ENCODE measurements at places on chromosomes 13 and 19.

GRCh38 chr13:30982506-30982905 is 50.0 kb downstream of the TEX26 start:
- no peak for DNase-seq

DNA sequence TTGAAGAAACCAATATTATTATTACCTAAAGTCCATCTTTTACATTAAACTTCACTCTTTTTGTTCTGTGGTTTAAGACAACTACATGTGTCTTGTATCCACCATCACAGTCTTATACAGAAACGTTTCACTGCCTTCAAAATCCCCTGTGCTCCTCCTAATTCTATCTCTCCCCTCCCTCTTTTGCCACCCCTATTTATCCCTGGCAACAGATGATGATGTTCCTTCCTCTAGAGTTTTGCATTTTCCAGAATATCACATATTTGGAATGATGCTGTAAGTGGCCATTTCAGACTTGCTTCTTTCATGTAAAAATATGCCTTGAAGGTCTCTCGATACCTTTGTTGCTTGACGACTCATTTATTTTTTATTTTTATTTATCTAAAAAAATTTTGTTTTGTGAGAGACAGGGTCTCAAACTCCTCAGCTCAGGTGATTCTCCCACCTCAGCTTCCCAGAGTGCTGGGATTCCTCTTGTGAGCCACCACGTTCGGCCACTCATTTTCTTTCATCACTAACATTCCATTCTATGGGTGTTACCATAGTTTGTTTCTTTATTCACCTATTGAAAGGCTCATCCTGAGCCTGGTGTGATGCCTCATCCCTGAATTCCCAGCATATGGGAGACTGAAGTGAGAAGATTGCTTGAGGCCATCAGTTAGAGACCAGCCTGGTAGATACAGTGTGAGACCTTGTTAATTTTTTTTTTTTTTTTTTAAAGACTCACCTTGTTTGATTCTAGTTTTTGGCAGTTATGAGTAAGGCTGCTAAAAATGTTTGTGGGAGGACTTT is 8.4 kb downstream of the ZNF763 start:
- no peak for DNase-seq

- no peak for DNase-seq
Measured at GRCh38 chr19:43735957-43736356, 18.8 kb downstream of the SMG9 start.

- DNase-seq, result no peak
Measured at GRCh38 chr19:15180451-15181390, 20.1 kb downstream of the NOTCH3 start.

GRCh38 chr19:4130744-4131438 is 7.0 kb upstream of the MAP2K2 start:
- DNase-seq, result peak; percentile 31

DNA sequence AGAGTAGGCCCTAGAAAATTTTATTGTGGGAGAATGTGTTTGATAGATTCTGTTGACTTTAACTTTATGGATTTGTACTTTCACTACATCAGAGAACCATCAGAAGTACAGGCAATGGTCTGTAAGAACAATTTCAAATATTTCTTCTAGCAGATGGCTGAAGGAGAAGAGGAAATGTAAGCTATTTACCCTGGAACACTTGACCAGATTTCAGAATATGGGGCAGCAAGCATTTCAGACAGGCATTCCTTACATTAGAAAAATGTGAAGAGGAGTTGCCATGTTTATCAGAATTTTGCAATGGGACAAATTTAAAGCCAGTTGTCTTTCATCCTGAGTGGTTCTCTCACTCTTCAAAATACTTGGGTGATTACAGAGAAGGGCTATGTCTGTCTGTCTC is 7.5 kb downstream of the FRY start:
- DNase-seq, result peak; percentile 62

- DNase-seq, result no peak
Measured at GRCh38 chr13:76808927-76809326, 77.3 kb downstream of the KCTD12 start.

DNA sequence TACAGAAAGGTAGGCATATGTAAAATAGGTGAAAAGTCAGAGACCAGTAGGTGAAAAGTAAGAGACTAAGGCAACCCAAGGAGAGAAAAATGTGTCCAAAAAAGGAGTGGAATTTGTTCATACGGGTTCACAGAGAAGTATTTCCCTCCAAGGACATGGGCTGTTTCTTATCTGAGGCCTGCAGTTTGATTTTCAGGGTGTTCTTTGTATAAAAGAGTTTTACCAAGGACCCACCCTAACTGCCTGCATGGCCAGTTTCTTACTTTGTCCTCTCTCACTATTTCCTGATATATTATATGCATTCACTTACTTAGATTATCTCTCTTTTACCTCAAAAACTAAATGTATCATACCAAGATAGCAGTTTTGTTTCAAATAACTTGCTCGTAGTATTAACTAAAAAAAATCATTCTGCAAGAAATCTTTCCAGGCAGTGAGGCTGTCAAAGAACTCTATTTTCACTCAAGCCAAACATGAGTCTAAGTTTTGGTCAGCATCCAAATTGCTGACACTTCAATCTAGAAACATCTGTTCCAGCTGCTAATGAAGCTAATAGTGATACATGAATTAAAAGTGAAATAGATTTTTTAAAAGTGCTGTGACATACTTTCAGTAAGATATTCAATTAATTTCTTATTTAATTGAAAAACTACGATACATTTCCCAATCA is 141.4 kb upstream of the SGCG start:
- DNase-seq, result no peak

DNA sequence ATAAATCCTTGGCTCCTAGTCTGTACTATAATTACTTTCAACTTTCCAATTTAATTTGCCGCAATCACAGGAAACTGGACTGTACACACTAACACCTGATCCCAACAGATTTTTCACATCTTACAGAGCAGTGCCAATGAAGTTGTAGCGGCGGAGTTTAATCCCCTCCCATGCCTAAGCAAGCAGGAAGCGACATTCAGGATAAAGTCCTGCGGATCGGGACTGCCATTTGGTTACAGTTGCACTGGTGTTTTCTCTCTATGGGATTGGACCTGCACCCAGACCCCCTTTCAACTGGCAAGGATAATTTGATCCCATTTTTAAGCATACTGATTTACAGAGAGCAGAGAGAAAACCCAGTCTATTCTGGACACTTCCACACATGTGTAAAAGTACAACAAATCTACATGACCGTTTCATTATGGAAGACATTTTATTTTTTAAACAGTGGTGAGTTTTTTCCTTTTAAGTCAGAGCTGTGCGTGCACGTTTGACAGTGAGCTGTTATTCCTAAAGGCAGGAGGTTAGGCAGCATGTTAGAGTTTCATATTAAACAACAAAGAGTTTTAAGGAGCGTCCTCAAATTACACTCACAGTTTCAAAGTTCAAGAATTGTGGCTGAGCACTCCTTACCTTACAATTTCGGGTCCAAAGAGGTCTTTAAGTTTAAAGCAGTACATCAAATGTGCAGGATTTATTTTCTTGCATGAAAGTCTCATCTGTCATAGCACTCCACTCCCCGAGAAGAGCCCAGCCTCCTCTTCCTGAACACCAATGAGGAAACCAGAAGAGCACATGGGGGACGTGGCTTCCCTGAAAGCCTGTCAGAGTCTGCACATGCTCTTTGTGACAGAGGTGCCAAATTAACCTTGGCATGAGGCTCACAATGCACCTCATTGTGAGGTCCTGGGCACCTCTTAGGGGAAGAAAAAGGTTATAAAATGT is 141.6 kb upstream of the RFC3 start:
- peak; percentile 34 for DNase-seq

GRCh38 chr19:8684001-8684902 is 14.3 kb downstream of the ACTL9 start:
- no peak for DNase-seq

DNA sequence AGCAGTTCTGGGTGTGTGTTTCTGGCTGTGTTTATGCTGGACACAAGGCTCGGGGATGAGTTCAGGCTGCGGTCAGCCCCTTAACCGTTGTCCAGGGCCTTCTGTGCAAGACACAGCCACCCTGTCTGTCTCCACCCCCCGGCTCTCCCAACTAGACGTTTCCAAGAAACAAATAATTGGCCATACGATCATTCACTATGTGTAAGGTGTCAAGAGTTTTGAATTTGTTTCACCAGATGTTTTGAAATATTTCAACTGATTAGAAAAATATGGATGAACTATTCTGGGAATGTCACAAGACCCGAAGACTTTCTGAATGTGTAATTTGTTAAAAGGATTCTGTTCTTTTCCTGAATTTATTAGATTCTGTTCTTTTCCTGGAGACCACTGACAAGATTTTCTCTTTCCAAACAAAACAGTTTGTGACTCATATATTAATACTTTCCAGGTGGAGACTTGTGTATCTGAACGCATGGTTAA is 318.2 kb downstream of the MYO16 start:
- DNase-seq, result peak; percentile 92

DNA sequence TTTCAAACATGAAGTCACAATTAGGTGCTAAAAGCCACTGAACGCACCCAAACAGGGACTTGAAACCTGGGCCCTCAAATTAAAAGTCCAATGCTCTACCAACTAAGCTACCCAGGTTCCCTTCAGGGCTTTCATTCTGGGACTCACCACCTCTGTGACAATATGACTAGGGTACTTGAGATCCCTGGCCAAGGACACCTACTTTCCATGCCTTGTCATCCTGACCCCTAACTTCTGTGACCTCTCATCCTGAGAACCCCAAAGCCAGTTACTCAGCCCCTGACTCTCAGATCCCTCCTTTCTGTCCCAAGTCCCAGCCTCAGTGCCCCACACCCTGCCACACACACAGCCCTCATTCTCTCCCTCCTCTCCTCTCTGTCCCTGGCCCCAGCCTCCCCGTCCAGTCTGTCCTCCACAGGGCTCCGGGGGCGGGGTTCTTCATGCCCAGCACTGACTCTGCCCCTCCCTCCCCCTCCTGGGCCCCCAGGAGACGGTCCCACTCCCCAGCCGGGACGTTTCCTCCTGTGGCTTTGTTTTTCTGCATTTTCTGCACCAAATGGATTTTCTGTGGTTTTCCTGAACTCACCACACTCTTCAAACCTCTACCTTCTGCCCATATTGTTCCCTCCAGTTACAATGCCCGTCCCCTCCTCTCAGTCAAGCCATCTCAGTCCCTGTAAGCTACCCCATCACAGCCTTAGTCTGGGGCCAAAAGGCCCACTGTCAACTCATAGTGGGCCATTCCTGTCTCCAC is 7.0 kb downstream of the RCN3 start:
- no peak for DNase-seq

DNA sequence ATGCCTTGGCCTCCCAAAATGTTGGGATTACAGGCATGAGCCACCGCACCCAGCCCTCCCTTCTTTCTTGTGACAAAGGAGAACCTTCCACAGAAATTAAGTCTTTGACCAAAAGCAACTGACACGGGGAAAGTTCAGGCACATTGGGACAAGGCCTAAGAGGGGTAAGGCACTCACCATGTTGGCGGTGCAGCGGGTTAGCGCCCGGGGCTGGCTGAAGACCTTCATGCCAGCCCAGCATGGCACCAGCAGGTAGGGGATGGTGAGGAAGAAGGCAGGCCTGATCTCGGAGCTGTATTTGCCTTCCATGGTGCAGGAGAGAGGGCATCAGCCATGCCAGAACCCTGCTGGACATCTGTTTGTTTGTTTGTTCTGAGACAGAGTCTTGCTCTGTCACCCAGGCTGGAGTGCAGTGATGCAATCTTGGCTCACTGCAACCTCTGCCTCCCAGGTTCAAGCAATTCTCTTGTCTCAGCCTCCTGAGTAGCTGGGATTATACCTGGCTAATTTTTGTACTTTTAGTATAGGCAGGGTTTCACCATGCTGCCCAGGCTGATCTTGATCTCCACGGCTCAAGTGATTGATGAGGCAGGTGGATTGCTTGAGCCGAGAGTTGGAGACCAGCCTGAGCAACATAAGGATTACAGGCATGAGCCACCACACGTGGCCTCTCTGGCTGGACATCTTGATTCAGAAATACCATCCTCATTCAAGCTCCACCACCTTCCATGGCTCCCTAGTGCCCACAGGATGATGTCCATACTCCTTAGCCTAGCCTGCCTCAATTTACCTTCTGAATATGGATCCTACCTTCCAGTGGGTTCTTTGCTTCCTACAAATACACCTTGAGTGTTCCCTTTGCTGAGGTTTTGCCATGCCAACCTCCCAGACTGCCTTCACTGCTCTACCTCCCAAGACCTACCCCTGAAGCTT is 4.4 kb downstream of the TM6SF2 start:
- no peak for DNase-seq

- no peak for DNase-seq
Measured at GRCh38 chr19:7931221-7932061, 5.5 kb upstream of the CTXN1 start.

DNA sequence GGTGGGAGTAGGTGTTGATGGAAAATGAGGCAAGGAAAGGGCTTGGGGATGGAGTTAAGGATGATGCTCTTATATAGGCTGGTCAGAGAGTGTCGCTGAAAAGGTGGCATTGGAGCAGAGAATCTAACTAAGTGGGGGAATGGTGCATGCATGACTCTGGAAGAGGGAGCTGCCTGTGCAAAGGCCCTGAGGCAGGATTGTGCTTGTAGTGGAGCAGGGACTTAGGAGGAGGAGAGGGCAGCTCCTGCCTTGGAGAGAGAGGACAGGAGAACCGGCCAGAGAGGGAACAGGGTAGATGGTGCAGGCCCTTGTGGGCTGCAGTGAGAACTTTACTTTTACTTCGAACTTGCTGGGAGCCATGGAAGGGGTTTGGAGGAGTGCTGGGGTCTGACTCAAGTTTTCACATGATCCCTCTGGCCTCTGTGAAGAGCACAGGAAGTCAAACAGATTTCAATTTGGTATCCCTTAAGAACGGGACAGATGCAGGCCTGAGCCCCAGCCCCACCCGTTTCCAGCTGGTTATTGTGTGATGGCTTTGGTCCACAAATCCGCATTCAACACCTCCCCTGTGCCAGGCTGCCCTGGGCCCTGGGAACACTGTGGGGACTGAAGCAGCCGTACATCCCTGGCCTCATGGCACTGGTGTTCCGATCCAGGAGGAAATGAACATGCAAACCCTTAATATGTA is 7.0 kb downstream of the AP2A1 start:
- no peak for DNase-seq

GRCh38 chr13:30824651-30825050 is 81.4 kb upstream of the MEDAG start:
- DNase-seq, result no peak

DNA sequence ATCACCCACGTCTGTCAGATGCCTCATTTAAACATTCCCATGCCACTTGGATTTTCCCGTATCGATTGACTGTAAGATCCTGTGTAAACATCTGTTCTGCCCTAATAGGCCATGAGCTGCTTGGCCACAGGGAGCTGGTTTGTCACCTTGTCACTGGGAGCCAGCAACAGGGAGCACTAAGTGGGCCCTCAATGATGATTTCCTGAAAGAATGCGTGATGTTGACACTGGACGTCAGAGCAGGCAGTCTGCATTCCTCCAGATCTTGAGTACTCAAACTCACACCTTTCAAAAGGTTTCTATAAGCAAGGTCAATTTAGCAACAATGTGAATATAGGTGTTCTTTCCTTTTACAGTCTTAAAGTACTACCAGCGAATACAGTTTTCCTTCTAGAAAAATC is 78.8 kb downstream of the TUBGCP3 start:
- DNase-seq, result no peak

- no peak for DNase-seq
Measured at GRCh38 chr19:50501186-50501567, 9.8 kb downstream of the JOSD2 start.

DNA sequence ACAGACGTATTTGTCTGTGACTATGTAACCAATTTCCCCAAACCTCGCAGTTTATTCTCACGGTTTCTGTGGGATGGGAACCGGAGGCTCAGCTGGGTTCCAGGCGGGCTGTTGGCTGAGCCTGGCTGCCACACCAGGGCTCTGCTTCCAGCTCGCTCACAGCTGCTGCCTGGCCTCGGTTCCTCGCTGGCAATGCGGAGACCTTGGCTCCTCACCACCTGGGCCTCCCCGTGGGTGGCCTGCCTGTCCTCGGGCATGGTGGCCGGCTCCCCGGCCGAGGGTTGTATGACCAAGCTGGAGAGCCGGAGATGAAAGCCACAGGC is 218.9 kb upstream of the MAB21L1 start:
- no peak for DNase-seq
